H54 (cell line): ENCODE measurements at places on chromosomes 1 and 21.

- DNase-seq: no peak
These were observed 6.6 kb downstream of the RSPO1 start for GRCh38 chr1:37628026-37628556.

DNA sequence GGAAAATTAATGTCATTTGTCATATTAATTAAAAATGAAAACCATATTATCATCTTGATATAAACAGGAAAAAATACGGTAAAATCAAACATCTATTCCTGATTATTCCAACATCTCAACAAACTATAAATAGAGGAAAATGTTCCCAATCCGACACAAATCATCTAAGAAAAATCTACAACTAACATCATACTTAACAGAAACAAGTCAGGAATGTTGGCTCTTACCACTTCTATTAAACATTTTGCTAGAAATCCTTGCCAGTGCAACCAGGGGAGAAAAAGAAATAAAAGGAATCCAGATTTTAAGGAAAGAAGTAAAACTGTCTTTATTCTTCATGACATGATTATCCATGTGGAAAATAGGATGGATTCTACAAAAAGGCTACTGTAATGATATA, 77.0 kb upstream of the IRF2BP2 start:
- no peak for DNase-seq

DNA sequence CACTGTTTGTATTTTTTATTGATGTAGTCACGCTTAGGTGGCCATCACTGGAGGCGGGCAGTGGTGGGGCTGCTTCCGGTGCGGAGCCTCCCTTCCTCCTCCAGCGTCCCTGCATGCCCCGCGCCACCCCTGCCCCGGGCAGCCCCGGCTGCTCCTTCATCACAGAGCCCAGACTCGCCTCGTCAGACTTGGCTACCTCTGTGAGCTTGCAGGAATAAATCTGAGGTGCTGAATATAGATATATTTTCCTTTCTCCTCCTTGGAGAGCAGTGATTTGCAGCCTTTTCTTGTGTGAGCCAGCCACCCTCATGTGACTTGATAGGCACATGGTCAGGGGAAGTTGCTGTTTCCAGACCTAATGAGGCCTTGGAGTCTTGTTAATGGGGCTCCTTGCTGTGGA, 412.7 kb upstream of the VAMP3 start:
- DNase-seq: no peak

DNA sequence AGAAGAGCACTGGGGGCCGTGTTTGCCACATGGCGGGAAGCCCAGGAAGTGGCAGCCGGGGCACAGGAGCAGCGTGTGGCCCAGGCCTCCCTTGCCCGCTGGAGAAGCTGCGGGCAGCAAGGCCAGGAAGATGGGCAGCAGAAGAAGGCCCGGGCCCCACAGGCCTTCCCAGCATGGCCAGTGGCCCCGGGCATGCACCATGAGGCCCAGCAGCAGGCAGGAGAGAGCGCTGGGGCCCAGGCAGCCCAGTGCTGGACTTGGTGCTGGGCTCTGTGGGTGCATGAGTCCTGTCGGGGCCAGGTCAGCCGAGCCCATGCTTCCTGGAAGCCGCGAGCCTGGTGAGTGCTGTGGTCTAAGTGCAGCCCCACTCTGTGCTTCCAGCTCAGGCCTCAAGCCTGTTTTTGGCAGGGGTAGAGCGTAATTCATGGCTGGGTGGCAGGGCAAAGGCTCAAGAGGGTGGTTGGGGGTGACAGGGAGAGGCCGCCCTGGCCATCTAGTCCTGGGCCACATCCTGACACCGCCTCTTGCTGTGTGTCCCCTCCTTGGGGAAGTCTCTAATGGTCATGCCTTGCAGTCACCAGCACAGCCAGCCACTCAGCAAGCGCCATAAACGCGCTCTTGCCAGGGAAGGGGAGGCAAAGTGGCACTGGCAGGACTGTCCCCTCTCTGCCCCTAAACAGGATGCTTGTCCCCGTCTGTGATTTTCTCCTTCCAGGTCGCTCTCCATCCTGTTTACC, 21.3 kb downstream of the MTHFR start:
- no peak for DNase-seq

DNA sequence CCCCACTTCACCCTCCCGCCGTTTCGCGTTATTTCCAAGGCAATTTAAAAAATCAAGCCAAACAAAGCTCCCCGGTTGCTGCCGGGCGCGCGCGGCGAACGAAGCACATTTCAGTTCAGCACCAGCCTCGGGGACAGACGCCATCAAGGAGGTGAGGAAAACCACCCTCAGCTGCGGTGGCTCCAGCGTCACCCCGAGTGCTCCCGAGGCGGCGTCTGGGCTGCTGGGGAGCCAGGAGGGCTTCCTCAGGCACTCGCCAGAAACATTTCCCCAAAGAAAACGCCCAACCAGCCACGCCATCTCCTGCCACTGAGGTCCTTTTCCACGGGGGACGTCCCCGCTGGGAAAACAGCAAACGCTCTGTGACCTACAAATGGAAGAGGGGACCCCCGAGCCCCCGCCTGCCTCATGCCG, 623 bp downstream of the GNG4 start:
- peak; percentile 34 for DNase-seq

DNA sequence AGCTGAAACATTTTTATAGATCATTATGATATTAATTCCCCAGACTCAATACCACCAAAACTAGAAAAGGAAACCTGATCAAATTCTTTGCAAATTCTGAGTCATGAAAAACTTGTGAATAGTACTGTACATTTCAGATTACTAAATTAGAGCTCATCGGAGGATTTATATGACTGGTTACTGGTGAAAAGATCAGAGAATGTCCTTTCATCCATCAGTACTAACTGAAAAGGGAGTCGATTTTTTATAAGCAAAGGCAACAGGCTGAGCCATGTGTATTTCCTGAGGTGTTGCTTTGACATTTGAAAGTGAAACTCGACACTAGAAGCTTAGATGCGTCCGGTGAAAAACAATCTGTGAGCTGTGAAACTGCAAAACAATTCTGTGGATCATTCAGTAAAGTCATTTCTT, 155.7 kb downstream of the TNFSF18 start:
- no peak for DNase-seq

DNA sequence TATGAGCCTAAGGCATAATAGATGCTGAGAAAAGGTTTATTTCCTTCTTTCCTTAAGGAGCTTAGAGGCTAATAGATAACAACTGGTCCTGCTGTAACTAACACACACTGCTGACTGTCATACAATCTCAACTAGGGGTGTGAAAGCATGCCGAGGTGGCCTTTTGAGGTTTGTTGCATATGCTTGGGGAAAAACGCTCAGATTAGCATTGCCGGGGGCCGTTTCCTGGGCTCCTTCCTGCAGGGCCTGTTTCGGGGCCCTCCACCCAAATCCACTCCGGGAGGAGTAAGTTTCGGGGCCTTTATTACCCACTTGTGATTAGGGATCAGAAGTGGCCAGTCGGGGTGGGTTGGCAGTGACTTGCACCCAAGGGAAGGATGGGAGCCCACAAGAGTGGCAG, 27.2 kb upstream of the RCSD1 start:
- no peak for DNase-seq

DNA sequence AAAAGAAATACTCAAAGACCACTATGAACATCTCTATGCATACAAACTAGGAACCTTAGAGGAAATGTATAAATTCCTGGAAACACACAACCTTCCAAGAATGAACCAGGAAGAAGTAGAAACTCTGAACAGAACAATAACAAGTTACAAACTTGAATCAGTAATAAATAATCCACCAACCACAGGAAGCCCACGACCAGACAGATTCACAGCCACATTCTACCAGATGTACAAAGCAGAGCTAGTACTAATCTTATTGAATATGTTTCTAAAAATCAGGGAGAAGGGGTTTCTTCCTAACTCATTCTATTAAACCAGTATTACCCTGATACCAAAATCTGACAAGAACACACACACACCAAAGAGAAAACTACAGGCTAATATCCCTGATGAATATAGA, 263.8 kb downstream of the NCAM2 start:
- no peak for DNase-seq

DNA sequence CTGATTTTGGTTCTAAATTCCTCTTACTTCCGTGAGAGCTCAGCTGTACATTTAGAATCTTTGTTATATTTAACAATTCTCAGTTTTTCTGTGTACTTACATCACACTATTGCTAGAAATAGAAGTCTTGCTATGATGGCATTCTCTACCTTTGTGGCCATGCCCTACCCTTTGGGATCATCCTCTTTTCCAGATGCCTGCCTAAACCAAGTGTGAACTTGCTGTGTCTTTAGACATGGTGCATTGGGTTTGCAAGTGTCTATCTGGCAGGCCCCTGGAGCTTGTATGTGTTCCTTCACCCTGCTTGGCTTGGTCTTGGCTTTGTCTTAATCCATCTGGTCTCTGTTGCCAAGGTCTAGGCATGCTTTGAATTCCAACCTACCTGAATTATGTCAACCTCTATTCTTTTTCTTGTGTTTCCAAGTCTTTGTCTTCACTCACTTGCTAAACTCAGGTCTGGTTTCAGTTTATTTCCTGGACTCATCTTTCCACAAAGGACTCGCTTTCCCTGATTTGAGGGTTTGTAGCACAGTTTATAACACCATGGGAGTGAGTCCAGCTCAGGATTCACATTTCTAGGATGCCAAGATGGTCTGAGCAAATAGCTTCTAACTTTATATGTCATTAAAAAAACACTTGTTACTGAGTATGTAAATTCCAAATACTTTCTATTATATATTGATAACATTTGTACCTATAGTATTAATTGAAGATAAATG, 20.6 kb upstream of the APOBEC4 start:
- no peak for DNase-seq

DNA sequence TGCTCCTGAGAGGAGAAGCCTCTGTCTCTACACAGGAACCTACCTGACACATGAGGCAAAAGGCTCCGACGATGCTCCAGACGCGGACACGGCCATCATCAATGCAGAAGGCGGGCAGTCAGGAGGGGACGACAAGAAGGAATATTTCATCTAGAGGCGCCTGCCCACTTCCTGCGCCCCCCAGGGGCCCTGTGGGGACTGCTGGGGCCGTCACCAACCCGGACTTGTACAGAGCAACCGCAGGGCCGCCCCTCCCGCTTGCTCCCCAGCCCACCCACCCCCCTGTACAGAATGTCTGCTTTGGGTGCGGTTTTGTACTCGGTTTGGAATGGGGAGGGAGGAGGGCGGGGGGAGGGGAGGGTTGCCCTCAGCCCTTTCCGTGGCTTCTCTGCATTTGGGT, 3.9 kb upstream of the ACKR1 start:
- DNase-seq: no peak

DNA sequence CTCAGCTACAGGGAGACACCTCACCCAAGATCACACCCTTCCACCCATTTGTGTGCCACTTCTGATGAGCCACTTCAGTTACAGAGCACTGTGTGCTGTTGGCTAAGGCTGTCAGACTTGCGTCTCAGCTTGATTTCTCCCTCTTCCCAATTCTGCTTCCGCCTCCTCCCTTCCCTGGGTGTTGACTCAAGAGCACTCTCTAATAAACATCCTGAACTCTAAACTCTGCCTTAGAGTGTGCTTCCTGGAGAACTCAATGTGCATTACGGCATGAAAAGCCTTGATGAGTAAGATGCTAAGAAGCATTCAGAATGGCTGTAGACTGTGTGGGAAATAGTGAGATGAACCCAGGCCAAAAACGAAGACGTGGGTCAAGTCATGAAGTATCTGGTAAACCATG, 54.9 kb upstream of the S1PR1 start:
- no peak for DNase-seq

DNA sequence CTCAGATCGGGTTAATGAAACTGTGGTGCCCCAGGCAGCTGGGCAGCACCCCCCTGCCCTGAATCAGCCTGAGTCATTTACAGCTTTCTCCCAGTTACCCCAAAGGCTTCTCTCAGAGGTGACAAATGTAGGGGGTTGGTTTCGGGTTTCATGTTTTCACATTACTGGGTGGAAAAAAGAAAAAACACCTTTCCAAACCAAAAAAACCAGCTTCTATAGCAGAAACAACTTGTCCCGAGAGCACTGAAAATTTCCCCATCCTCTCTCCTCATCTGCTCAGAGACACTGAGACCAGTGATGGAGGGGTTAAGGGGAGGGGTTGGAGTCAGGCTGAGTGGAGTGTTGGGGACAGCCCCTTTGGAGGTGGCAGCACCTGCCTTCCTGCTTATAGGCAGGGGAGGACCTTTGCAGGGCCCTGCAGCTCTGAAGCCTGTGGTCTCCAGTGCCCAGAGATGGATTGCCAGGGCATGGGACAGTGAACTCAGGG, 15.6 kb downstream of the UTP11 start:
- DNase-seq: no peak

DNA sequence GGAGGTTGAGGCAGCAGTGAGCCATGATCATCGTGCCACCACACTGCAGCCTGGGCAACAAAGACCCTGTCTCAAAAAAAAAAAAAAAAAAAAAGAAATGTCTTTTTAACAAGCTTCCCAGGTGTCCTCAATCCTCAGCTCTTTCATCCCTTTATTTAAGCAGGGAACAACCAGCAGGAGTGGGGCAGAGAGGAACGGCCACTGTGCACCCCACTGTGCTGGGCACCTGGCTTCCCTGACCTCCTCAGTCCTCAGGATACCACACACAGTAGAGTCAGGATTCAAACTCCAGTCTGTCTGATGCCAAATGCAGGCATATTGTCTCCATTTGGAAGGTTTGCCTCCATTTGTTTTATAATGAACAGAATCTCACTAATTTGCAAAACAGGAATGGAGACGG, 19.8 kb upstream of the PTAFR start:
- no peak for DNase-seq

- no peak for DNase-seq
These were observed 100.7 kb downstream of the COLGALT2 start for GRCh38 chr1:183936791-183937190.

DNA sequence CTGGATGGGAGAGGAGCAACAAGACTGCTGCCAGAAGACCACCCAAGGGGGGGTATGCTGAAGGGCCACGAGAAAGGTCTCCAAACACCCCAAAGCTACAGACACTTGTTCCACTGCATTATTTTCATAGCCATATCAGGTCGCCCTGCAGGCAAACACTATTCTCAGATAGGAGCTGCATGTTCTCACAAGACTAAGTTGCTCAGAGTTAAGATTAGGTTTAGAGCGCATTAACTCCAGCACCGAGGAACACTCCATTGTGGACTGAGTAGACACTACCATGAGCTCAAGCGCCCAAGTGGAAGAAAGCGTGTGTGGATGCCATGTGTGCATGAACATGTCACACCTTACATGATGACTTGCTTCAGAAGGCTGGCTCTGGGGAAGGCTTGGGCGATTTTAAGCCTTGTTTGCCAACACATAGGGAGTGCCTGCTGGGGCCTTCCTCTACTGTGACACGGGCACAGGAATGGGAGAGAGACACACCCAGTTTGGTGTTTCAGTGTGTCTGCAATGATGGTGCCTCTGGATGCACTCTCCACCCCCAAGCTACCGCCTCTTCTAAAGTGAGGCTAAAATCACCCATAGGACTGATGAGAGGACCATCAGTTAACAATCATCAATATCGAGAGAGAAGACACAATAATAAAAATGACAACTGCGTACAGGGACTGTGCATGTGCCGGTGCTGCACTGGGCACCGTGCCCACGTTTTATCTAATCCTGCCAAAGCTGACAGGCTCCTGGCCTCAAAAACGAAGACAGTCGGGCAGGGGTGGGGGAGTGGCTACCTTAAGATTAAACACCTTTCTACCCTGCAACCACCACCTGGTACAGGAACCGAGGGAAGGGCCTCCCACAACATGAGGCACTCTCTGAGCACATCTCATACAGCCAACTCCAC, 34.9 kb downstream of the SSBP3 start:
- DNase-seq: no peak

- no peak for DNase-seq
These were observed 92.1 kb upstream of the RGS18 start for GRCh38 chr1:192066202-192066601.

- no peak for DNase-seq
These were observed 52.7 kb downstream of the VWA5B1 start for GRCh38 chr1:20343149-20343937.
